NCI-H2029 treated with DMSO at 0.1 percent for 48 hours (cell line): ENCODE measurements at places on chromosomes 4 and X.

DNA sequence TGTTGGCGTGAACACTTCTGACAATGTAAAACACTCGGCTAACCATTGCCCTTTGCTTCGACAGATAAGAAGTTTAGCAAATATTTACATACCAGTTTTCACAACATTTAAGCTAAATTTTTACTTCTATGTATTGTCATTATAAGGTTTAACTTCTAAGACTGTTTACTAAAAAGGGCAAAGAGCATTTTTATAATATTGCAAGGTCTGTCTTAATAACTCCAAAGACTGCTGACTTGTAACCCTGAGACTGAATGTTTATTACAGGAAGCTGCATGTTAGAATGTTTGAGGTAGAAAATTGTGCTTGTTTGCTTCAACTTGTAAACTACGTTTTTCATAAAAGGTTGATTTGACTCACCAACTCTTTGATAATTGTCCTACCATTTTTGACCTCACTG is 213.2 kb upstream of the RPS6KA3 start:
- no peak for DNase-seq

- no peak for DNase-seq
Observed at GRCh38 chr4:184934961-184935360, 83.3 kb upstream of the HELT start.

DNA sequence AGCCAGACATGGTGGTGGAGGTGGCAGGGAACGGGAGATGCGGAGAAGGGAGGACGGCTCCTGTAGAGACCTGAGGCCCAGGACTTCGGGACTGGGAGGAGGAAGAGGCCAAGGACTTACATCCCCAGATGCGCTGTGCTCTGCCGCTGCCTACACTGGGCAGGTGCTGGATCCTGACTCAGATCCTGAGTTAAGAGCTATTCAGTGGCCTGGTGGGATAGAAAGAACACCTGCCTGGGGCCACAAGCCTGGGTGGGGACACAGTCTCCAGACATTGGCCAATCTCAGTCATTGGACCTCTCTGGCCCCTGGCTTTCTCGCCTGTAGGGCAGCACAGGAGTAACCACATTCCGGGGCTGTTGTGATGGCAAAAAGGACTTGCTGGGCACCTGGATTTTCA is 10.9 kb upstream of the MSX1 start:
- DNase-seq: no peak

DNA sequence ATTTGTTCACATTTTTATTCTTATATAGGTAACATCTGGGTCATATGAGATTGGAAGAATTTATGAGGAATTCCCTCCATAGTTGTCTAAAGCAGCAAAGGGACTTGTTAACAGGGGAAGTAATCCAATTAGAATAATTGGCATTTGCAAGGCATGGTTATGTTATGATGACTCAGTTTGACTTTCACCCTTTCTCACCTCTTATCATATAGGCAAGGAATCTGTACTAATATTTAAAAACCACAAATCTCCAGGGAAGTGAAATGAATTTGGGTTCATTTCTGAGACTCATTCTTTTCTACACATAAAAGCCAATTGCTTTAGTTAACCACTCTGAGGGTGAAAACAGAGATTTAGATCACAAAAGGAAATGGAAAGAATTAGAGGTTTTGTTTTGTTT is 281.5 kb upstream of the DKK2 start:
- DNase-seq: no peak

DNA sequence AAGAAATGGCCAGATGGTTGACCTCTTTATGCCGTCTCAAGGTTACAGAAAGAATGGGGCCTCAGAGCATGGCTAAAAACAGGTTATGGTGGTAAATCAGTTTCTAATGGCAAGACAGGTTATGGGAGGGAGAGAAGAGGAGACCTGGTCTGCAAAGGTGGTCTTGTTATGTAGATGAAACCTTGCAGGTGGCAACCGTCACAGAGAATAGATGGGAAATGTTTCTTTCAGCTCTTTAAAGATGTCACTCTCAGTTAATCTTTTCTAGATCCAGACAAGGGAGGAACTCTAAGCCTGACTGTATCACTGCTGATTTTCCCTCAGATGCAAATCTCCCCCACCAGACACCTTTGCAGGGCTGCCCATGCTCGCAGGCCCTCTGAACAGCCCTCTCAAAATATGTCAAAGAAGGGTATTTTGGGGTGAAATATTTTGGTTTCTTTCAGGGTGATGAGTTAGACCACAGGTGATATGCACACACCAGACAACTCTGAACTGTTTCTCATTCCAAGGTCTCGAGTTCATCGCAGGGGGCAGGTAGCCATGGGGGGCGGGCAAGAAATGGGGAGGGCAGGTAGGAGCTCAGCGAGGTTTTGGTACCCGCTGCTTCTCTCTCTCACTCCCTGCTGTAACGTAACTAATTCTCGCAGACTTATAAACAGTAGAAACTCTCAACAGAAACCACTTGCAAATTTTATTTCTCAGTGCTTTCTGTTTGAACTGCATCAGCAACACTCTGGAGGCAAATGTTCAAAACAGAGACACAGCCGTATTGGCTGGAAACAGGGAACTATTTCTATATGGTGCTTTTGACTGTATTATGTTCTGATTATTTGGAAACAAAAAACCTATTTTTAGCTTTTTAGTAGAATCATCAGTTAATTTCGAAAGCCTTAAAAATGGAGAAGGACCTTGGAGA is 32.4 kb downstream of the CASP3 start:
- no peak for DNase-seq

GRCh38 chr4:145887241-145887991 is 51.2 kb downstream of the ZNF827 start:
- DNase-seq: no peak

GRCh38 chrX:133911825-133912495 is 73.4 kb downstream of the GPC3 start:
- no peak for DNase-seq

GRCh38 chr4:22514481-22514880 is 1.4 kb downstream of the ADGRA3 start:
- no peak for DNase-seq

DNA sequence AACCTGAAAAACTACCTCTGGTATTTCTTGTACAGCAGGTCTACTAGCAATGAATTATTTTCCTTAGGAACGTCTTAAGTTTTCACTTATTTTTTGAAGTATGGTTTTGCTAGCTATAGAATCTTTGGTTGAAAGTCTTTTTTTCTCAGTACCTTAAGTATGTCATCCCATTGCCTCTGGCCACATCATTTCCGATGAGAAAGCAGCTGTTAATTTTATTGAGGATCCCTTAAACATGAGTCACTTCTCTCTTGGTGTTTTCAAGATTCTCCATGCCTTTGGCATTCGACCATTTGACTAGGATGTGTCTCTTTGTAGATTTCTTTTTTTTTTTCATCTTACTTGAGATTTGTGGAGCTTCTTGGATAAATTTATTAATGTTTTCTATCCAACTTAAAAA is 803.8 kb upstream of the AMOT start:
- no peak for DNase-seq

GRCh38 chr4:177356206-177356605 is 46.5 kb downstream of the NEIL3 start:
- no peak for DNase-seq

DNA sequence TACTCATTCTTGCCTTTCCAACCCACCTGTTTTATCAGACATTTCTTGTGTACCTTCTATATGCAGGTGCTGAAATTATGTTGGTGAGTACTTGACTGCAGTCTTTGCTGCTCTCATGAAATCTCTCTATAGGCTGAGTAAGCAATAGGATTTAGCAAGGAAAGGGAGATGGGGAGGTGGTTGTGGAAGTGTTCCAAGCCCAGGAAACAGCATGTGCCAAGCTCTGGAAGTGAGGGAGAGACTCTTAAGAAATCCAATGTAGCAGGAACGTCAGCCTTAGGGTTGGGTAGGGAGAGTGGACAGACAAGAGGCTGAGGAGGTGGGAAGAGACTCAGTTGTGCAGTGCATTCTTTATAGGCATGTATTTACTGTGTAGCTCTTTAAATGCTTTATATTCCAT is 5.6 kb downstream of the SEPTIN11 start:
- DNase-seq: no peak

- DNase-seq: no peak
Observed at GRCh38 chr4:141098163-141098562, 35.1 kb downstream of the RNF150 start.

DNA sequence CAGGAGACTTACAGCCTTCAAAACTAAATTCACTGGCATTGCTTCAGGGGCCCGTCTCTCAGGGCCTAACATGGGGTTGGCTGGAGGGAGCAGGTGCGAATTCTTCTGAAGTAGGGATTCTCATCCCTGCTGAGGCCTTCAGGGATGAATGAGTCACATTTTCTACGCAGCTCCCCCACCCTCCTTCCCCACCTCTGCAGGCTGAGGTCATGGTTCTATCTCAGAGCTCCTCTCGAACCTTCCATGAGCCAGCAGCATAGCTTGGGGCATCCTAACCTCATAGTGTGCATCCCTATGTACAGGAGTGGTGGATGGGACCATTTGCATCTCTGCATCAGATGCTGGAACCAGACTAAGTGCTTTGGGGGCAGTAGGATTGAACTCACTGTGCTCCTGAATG is 309.2 kb downstream of the EVC2 start:
- no peak for DNase-seq

DNA sequence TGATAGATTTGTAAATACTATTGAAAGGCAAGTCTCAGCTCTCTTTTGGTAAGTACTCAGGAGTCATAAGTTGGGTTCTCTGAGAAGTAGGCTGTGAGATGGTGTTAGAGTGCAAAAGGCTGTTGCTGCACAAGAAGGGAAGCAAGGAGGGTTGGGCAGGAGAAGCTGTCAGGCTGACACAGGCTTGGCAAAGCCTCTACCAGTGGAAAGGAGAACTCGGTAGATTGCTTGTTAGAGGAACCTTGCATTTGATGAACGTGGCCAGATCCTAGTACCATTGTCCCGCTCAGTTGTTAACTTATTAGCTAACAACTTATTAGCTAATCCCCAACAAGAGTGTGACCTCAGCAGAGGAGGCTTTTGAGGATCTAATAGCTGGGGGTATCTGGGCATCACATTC is 449.3 kb upstream of the BOD1L1 start:
- DNase-seq: no peak

DNA sequence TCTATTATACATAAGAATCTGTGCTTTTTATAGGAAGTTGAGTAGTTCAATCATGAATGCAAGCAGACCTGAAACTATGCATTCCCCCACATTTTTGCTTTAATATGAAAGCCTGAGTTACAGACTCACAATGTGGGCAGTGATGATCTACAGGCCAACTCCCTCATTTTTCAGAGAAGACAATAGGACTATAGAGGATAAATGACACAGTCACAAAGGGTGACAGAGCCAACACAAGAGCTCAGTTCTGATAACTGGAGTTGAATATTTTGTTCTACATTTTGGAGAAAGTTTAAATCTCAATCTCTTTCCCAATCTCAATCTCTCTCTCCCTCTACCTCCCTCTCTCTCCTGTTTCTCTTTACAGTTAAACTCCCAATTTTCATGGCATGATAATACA is 27.0 kb downstream of the MBNL3 start:
- no peak for DNase-seq

DNA sequence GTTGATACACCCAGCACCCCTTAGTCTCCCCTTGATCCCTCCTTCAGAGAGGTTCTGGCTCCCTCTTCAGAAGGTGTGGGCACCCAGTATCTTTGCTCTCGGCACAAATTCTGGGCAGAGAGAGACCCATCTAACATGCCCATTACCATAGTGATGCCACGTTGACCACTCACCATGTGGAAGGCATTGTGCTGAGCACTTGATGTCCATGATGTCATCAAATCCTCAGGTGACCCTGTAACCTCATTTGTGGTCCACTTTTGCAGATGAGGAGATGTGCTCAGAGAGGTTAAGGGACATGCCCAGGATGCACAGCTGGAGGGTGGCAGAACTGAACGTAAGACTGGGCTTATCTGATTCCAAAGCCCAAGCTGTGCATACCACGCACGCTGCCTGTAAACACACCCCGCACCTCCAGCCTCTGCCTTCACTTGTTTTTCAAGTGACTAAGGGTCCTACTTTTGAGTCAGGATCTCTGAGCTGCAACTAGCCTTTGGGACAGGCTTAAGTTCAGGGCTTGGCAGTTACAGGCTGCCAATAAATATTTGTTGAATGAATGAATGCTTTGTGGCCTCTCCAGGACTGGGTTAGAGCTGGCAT is 55.2 kb downstream of the HTRA3 start:
- no peak for DNase-seq

GRCh38 chr4:7041801-7042502 is 1.2 kb upstream of the TADA2B start:
- no peak for DNase-seq

GRCh38 chr4:1712216-1713002 is at the start of gene SLBP:
Gene SLBP, minus strand, starts transcription at chr4:1712319. Its CDS starts 131 bp downstream, at chr4:1712188.
- DNase-seq: peak; percentile 91

- DNase-seq: no peak
Observed at GRCh38 chr4:99893839-99894160, 427 bp downstream of the LAMTOR3 start.

DNA sequence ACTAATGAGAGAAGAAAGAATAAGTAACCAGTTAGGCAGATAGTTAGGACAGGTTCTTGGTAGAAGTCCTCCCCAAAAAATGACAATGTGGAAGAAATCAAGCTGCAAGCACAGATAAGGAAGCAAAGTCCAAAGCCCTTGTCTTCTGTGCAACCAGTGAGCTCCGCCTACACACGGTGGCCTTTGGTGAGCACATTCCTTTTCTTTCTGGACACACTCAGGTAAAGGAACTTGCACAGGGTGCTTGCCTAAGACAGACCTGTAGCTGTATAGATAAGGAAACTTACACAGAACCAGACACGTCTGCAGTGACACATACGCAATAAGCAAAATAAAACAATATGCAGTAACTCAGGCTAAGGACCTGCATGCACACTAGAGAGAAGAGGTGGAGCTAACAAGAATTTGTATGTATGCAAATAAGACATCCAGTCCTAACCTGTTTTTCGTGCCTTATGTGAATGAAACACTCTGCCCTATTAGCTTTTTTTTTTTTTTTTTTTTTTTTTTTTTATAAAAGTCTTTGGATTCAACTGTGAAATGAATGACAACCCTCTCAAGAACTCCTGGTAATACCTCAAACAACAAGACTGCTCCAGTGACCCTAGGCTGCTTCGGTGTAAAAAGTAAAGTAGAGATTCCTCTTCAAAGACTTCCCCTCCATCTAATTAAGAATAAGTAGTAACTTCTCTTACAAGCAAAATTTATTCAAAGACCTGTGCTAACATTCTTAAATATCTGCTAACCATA is 48.8 kb downstream of the UGT2B10 start:
- DNase-seq: peak; percentile 31

GRCh38 chr4:140308366-140309123 is 64.9 kb upstream of the SCOC start:
- DNase-seq: no peak
